Fibroblast of villous mesenchyme (primary cell): ENCODE measurements at places on chromosomes 4 and X. TPM values are rescaled to one million over a fixed set of nuclear protein-coding genes. Genes with fewer than 3 reads are reported as not detected.

The SPANXB1 gene
- not detected in 2 replicates for total RNA-seq

The TBC1D8B gene
- total RNA-seq = 9.0 and 13.8 TPM in 2 replicates

The SPARCL1 gene
- under 0.01 TPM in 1 of 2 replicates, not detected in the other for total RNA-seq

The CLGN gene
- total RNA-seq = 1.6 and 1.7 TPM in 2 replicates

The BRS3 gene
- total RNA-seq = not detected in 2 replicates

The RAB9B gene
- 0.64 and 0.86 TPM in 2 replicates for total RNA-seq

The SUPT20HL2 gene
- total RNA-seq = under 0.01 TPM in 1 of 2 replicates, not detected in the other

The FGG gene
- total RNA-seq = not detected in 2 replicates

The TMSB15B gene
- total RNA-seq = 3.5 and 6.5 TPM in 2 replicates

The PAK3 gene
- total RNA-seq = 0.97 and 2.2 TPM in 2 replicates

The SSX4 gene
- total RNA-seq = not detected in 2 replicates

The L1CAM gene
- total RNA-seq = 16.4 and 54.4 TPM in 2 replicates

The PRSS12 gene
- total RNA-seq = 11.7 and 19.3 TPM in 2 replicates

The KDM5C gene
- 149 and 157 TPM in 2 replicates for total RNA-seq

The SOD3 gene
- total RNA-seq = 14.2 and 21.9 TPM in 2 replicates

The HCCS gene
- total RNA-seq = 17.7 and 32.0 TPM in 2 replicates

The NLRP2B gene
- not detected in 2 replicates for total RNA-seq

The DAPP1 gene
- total RNA-seq = not detected in 2 replicates

The UVSSA gene
- total RNA-seq = 10.8 and 13.9 TPM in 2 replicates

The SOX3 gene
- total RNA-seq = not detected in 2 replicates

The DCX gene
- not detected in 2 replicates for total RNA-seq

The FATE1 gene
- not detected in 2 replicates for total RNA-seq

The ZFYVE28 gene
- 3.2 and 12.1 TPM in 2 replicates for total RNA-seq

The RNF113A gene
- total RNA-seq = 9.1 and 12.9 TPM in 2 replicates

The SYTL4 gene
- total RNA-seq = 4.3 and 32.9 TPM in 2 replicates

The PDZD4 gene
- total RNA-seq = 0.32 and 0.43 TPM in 2 replicates

The LRIT3 gene
- total RNA-seq = under 0.01 TPM in 1 of 2 replicates, not detected in the other
